ENCODE measurements at places on chromosomes 5 and 9.

DNA sequence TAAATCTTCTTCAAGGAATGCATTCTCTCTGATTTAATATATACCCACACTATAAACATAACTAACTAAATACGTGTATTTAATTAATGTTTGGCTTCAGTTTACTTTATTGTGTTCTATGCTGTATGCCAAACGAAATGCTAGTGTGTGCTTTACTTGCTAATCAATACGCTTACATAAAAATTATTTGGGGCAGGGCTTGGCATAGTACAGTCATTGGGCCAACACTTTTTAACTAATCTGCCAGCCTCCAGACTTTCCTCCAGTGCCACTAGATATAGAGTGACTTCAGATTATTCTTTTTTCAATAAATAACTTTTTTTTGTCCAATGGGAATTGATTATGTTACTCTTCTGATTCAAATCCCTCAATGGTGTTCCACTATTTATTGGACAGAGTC lies 8.7 kb upstream of the CARNMT1 start:
- no peak for DNase-seq

DNA sequence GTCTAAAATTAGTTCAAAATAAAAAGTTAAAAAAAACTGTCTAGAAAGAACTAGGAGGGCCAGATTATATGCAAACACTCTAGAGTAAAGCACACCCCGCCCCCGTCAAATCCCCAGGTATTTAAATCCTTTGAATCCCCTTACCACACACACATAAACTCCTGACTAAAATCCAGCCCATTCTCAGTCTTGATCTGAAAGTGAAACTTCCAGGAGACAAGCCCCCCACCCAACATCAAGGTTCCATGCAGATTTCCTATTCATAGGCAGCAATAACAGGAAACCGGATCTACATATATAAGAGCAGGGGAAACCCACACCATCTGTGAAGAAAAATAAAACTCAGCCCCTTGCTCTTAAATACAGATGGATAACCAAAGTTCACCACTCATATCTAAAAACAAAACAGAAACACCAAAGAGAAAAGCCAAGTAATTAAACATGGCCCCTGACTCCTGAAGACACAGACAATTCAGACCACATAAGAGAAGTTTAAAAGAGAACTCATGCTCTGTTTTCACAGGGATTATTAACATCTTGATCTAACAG lies 42.3 kb downstream of the MARCHF3 start:
- DNase-seq: no peak

GRCh38 chr5:153159616-153160015 lies 330.9 kb upstream of the GRIA1 start:
- DNase-seq: no peak

- DNase-seq: no peak
Measured at GRCh38 chr5:10854506-10855277, 93.7 kb upstream of the DAP start.

- DNase-seq: no peak
Measured at GRCh38 chr5:109757490-109757889, 67.8 kb downstream of the MAN2A1 start.

DNA sequence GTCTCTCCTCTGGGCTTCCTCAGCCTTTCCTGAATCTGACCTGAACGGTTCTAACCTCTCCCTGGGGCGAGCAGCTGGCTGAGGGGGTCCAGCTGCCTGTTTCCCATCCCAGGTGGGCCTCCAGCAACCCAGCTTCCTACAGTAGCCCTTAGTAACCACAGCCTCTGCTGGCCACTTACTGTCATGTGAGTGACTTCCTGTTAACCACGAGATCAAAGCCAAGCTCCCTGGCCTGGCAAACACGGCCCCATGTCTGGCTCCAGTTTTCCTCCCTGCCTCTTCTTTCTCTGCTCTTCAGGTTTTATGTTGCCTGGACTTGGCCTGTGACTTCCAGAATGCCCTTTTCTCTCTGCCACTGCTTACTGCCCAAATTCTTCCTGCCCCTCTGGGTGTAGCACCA lies 47.2 kb upstream of the DAB2IP start:
- DNase-seq: no peak

GRCh38 chr9:21672761-21673160 lies 129.7 kb upstream of the MTAP start:
- DNase-seq: no peak

DNA sequence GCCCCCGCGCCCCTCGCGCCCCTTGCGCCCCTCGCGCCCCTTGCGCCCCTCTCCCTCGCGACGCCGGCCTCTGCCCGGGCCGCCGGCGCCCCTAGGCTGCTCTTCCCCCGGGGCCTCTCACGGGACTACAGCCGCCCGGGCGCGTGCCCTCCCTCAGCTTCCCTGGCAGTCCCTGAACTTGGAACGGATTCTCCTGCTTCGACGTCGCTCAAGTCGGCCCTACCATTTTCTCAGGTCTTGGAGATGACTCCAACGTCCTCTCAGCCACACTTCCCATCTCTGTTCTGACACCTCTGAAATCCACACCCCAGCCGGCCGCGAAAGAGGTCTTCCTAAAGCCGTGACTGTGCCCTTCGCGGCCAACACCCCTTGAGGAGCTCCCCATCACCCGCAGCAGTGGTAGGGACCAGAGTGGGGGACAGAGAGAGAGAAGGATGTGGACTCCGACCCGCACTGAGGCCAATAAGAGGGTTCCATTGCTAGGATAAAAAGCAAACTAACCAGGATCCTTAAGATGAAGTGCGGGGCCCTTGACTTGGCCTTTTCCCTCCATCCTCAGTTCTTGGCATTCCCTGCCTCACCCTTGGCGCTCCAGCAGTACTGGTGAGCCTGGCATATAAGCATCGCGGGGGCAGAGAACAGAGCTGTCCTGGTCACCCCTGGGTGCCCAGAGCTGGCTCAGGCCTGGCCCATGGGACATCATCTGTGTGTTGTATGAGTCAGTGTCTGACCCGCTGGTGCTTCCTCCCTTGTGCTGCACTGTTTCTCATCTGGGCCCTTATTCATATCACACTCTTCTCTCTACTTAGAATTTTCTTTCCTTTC lies 38.6 kb upstream of the GARNL3 start:
- DNase-seq: no peak

DNA sequence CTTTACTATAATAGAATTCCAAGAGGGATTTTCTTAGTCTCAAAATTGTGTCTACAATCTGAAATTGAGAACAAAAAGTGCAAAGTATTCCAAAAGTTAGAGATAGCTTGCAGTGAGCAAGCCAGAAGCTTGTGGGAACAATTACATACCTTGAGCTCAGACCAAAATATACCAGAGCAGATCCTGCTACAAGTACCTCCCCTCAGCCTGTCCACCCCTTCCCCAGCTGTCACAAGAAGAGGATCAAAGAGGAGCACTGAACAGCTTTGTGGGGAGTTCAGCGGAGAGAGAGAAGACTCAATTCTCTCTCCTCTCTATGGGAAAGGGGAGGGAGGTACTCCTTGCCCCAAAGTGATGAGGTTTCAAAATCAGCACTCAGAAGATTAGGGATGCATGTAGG lies 869.2 kb upstream of the DMAC1 start:
- no peak for DNase-seq

- DNase-seq: no peak
Measured at GRCh38 chr5:174177976-174178605, 132.6 kb downstream of the NSG2 start.

DNA sequence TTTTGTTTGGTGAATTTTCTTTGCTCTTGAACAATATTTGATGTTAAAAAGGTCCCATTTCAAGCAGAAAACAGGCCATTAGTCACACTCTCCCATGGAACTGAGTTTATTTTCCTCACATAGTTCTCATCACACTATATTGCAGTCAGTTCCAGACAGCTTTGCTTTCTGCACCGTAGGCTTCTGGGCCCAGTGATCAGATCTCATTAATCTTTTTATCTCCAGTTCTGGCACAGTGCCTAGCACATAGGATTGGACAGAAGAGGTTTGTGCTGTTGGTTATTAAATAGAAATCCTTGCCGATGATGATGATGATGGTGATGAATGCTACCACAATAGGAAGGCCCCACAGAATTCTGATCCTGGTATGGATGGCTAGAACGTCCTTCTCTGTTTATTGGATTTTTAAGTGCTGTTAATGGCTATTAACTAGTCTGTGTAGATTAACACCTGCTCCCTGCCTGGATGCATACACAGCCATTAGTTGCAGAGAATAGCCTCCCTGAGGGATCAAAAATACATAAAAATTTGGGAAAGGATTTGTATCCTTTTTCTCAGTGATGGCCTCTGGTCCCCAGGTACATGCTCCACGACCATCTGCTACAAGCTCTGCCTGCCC lies 52.0 kb upstream of the NTRK2 start:
- no peak for DNase-seq

- no peak for DNase-seq
Measured at GRCh38 chr5:171264843-171265242, 44.2 kb upstream of the TLX3 start.

DNA sequence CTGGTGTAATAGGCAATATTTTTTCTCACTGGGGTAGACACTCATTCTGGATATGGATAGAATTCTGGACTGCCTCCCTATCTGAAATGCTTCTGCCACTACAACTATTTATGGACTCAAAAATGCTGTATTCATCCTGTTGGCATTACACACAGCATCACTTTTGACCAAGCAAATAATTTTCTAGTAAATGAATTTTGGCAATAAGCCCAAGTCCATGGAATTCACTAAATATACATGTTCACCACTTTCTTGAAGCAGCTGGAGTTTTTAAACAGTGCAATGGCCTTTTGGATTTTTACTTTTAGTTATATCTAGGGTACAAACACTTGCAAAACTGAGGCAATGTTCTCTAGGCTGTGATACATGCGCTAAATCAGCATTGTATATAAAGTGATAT lies 724.9 kb upstream of the EDIL3 start:
- DNase-seq: no peak

DNA sequence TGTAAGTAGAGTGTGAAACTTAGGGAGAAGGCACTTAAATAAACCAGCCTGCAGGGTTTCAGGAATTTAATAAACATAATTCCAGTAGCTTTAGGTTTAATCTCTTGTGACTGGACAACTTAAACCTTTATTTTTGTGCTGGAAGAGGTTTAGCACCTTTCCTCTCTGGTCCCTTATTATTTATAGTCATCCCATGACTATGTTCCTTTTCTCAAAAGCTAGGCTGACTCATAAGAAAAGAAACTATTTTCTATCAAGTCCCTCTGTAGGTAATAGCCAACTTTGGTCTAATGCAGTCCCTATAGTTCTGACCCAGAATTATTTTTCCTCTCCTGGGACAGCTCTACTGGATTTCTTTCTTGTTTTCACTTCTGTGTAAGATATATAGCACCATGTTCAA lies 588.9 kb downstream of the NR2F1-AS1 start:
- no peak for DNase-seq

GRCh38 chr9:23123048-23123632 lies 676.5 kb downstream of the DMRTA1 start:
- DNase-seq: no peak

DNA sequence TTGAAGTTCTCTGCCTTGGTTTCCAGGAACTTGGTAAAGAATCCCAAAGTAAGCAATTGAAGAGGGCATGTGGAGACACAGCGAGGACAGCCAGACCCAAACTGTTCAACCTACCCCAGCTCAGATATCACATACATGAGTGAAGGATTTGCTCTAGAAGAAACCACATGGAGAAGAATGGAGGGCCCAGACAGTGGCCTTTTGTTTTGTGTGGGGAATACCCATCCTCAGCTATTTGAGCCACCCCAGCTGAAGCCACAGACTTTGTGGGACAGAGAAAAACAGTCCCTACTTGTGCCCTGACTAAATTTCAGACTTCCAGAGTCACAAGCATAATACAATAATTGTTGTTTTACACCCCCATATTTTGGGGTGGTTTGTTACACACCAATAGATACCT lies 387.1 kb downstream of the ZSWIM6 start:
- DNase-seq: no peak

DNA sequence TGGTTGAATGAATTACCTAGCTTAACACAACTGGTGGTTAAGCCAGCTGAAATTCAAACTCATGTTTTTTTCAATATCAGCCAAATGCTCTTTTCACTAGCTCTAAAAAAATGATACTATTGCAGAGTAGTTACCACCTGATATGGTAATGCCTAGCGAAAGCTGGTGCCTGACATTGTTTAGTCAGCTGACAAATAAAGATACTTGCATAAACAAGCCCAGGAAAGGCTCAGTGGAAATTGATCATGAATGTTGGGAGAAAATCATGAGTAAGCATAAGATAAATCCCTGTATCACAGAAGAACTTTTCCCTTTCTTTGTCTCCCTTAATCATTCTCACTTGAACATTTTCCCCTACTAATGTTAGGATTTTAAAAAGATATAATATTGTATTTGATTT lies 54.6 kb downstream of the FGF10 start:
- no peak for DNase-seq

GRCh38 chr9:76333964-76334363 lies 60.3 kb downstream of the RFK start:
- DNase-seq: no peak

DNA sequence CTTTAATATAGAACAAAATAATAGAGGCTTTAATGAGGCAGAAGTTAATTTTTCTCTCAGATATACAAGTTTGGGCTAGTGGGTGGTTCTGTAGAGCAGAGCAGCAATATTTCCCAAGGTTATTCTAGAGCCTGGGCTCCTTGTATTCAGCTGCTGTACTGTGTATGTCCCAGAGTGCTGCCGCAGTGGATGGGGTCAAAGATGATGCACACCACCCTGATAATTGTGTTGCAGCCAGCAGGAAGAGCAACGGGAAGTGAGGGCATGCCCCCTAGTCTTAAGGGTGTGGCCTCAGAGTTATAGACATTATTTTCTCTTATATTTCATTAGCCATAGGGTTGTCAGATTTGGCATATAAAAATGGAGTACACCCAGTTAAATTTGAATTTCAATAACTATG lies 23.9 kb upstream of the KIF4B start:
- DNase-seq: no peak

- no peak for DNase-seq
Measured at GRCh38 chr5:111655169-111655924, 101.6 kb downstream of the NREP start.

- no peak for DNase-seq
Measured at GRCh38 chr5:72501488-72501887, 5.7 kb downstream of the ZNF366 start.

GRCh38 chr5:155154973-155155372 lies 141.4 kb downstream of the KIF4B start:
- no peak for DNase-seq

DNA sequence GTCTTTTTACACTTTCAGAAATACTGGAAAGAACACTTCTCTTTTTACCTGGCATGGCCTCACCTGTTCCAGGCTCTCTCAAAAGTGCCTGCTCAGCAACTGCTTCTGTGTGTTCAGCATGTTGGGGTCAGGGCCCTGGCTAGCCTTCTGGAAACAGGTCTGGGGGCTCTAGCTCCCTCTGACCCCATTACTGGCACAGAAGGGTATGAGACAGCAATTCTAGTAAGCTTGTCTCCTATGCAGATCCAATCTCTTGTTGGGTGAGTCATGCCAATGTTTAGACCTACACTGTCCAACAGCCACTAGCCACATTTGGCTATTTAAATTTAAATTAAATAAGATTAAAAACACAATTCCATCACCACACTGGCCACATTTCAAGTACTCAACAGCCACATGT lies 80.8 kb downstream of the MAPKAP1 start:
- no peak for DNase-seq

DNA sequence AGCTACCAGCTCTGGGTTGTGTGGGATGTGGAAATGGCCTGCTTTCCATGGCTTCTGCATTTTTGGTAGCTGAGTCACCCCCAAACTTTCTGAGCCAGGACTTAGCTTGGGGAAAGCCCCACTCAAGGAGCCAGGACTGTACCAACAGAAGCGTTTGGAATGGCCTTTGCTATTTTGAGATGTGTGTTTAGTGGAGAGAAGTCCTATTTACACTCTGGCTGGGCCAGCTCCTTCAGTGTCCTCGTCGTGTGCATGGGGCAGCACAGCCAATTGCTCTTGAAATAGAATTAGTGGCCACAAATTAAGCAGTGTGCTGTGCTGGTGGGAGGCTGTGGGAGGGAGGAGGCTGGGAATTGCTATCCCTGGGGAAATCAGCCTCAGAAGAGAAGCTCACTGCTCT lies 51.6 kb downstream of the ENTREP1 start:
- no peak for DNase-seq
